Vagina (tissue), 2 donors: ENCODE measurements at places on chromosomes 7 and 10. TPM values are rescaled to one million over a fixed set of nuclear protein-coding genes. Genes with fewer than 3 reads are reported as not detected.

DNA sequence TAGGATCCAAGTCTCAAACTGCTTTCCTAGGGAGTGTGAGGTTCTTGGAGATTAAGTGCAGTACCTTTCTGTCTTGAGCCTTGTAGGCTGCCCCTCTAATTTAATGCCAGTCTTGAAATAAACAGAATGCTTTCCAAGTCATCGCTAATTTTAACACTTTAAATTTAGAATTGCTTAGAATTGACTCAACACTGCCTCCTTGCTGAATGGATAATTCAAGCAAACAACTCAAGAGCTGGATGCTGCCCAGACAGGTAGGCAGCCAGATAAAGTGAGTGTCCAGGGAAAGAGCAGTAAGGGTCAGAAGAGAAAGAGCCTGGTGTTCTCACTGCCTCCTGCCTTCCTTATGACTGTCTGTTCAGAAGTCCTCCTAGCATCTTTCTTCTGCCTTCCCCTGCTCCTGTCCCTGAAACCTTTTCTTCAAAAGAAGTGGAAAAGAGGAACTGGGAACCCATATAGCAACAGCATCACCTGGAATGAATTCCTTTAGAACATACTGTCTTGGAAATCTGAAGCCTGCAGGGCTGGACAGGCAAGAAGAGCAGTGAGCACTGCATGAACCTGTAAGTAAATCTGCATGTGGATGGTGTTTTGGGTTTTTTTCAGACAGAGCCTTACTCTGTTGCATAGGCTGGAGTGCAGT is 3.1 kb upstream of the GOT1 start:
- no peaks in the 10 kb centered on the region for H3K27me3 ChIP-seq
- no peak for DNase-seq
- H3K4me3 ChIP-seq = no peak overlapping the region

DNA sequence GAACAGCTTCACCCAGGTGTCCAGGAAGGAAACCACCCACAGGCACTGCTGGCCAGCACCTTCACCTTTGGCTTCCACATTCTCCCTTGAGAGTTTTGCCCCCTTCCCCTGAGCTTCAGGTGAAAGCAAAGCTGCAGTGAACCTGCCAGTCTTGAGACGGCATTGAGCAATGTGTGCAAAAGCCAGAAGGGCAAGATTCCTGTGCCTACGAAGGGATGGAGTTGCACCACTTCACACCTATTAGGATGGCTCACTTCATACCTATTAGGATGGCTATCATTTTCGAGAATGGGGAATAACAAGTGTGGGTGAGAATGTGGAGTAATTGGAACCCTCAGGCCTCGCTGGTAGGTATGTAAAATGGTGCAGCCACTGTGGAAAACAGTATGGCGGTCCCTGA is 7.2 kb downstream of the HABP2 start:
- no peaks in the 10 kb centered on the region for H3K27me3 ChIP-seq
- DNase-seq = no peak
- no peak overlapping the region for H3K27ac ChIP-seq
- H3K36me3 ChIP-seq = no peaks in the 10 kb centered on the region
- H3K4me3 ChIP-seq = no peak overlapping the region

DNA sequence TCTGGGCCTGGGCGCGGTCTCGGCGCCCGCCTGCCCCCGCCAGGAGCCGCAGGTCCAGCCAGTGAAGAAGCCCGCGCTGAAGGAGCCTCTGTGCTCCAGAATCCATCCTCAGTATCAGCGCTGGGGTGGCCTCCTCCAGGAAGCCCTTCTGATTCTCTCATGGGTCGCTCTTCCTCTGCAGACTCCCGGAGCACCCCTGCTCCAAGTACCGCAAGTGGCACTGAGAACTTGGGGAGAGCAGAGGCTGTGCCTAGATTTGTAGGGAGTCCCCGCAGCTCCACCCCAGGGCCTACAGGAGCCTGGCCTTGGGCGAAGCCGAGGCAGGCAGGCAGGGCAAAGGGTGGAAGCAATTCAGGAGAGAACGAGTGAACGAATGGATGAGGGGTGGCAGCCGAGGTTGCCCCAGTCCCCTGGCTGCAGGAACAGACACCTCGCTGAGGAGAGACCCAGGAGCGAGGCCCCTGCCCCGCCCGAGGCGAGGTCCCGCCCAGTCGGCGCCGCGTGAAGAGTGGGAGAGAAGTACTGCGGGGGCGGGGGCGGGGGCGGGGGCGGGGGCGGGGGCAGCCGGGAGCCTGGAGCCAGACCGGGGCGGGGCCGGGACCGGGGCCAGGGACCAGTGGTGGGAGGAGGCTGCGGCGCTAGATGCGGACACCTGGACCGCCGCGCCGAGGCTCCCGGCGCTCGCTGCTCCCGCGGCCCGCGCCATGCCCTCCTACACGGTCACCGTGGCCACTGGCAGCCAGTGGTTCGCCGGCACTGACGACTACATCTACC is at the start of gene ALOX5:
ALOX5 (plus strand) TSS at position 641 of the 774 bp plus-strand sequence; CDS start at position 705, 64 bp downstream.
- H3K27me3 ChIP-seq = no peaks in the 10 kb centered on the region
- no peak for DNase-seq
- peaks cover 19% of the 10 kb centered on the region for H3K4me1 ChIP-seq
- H3K27ac ChIP-seq = peak within 1 kb of the TSS; percentile 1
- H3K4me3 ChIP-seq = peak within 1 kb of the TSS; percentile 42

- peak overlapping the region; percentile 48 for H3K27ac ChIP-seq
- H3K4me3 ChIP-seq = no peak overlapping the region
- H3K27me3 ChIP-seq = no peaks in the 10 kb centered on the region
Observed at GRCh38 chr7:4256286-4256685, 425.8 kb upstream of the FOXK1 start.

GRCh38 chr7:152142976-152143595 is 117.6 kb downstream of the GALNT11 start:
- H3K27ac ChIP-seq = no peak overlapping the region
- H3K36me3 ChIP-seq = peaks cover 76% of the 10 kb centered on the region
- no peaks in the 10 kb centered on the region for H3K27me3 ChIP-seq
- no peak for DNase-seq

- no peak for DNase-seq
- H3K27ac ChIP-seq = no peak overlapping the region
- no peaks in the 10 kb centered on the region for H3K36me3 ChIP-seq
- no peak overlapping the region for H3K4me3 ChIP-seq
- H3K27me3 ChIP-seq = no peaks in the 10 kb centered on the region
Observed at GRCh38 chr7:138276891-138277290, 183.2 kb upstream of the TRIM24 start.

DNA sequence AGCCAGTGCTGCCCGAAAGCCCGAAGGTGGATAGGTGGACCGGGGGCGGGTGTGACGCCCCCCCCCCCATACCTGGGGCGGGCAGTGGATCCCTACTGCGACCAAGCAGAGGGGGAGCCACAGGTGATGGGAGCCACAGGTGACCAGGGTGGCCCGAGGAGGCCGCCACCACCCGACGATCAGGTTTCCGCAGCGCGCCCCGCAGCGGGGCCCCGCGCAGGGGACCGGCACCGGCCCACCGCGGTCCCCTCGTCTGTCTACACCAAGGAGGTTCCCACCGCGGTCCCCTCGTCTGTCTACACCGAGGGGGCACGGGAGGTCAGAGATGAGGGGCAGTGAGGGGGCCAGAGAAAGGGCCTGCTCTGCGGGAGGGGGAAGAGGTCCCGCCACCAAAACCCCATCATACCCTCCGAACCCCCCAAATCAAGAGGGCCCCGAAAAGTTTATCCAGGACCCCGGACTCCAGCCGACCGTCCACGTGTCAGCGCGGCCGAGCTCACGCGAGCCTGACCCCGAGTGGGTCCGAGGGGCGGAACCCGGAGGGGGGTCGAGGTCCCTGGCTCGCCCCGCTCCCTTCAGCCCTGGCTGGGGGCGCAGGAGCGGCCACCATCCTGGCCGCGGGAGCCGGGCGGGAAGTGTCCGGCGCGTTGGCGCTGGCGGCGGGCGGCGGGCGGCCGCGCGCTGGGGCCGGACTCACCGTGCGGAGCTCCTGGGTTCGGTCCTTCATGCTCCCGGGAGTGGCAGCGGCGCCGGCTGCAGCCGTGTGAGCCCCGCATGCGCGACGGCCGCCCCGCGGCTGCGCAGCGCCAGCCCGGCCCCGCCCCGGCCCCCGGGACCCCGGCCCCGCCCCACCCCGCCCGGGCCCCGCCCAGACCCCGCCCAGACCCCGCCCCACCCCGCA is at the start of gene STX1A:
STX1A (minus strand) TSS at position 765 of the 901 bp plus-strand sequence; CDS start at position 727, 38 bp downstream.
- DNase-seq = no peak
- peak within 1 kb of the TSS; percentile 46 for H3K27ac ChIP-seq

DNA sequence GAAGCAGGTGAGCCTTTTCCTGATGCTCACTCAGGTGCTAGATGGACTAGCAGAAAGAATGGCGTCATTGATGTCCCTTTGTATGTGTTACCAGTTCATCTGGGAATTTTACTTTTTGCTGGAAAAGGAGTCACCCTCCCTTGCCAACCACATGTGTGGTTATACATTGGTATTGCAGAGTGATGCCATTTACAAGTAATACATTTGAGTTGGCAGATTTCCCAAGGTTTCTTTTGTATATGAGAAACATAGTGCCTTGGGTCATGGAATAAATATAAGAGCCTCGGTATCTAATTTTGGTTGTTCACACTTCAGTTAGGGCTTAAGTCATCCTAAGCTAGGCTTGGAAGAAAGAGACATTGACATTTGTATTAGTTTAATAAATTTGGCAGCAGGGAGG is 10.4 kb upstream of the ATXN7L1 start:
- H3K27ac ChIP-seq = no peak overlapping the region
- no peak overlapping the region for H3K4me3 ChIP-seq
- no peaks in the 10 kb centered on the region for H3K27me3 ChIP-seq
- no peaks in the 10 kb centered on the region for H3K36me3 ChIP-seq

Gene SLC16A9
- 3.7 TPM for total RNA-seq

DNA sequence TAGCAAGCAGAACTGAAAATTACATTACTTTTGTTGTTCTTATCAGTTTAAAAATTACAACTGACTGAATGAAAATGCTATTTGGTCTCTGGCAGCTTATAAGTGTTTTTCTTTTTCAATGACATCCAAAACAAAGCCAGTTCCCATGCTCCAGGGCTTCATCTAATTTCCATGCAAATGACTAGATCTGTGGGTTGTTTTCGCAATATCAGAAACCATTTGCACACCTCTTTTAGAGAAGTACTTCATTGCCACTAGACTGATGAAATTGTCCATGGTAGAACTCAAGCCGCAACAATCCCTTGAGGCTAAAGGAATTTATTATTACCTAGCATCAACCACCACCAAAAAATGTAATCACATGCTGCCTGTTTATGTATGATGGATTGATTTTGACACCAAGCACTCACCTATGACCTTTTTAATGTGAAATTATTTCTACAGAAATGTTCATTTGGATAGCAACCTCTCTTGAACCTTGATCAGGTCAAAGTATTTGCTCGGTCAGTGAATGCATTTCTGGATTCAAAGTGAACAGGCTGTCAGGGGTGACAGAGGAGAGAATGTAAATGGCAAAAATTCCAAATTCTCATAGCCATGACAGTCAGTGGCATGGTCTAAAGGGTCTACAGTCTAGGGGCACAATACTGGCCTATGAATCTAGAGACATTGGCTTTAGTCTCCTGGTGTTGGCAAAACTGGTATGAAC is 769.3 kb downstream of the SORCS1 start:
- no peaks in the 10 kb centered on the region for H3K27me3 ChIP-seq
- H3K36me3 ChIP-seq = no peaks in the 10 kb centered on the region
- no peak for DNase-seq
- no peaks in the 10 kb centered on the region for H3K4me1 ChIP-seq
- no peak overlapping the region for H3K4me3 ChIP-seq
- H3K27ac ChIP-seq = no peak overlapping the region

GRCh38 chr7:36851382-36851781 is 127.1 kb upstream of the AOAH start:
- no peaks in the 10 kb centered on the region for H3K36me3 ChIP-seq
- H3K27me3 ChIP-seq = no peaks in the 10 kb centered on the region
- H3K27ac ChIP-seq = no peak overlapping the region
- no peaks in the 10 kb centered on the region for H3K4me1 ChIP-seq
- no peak overlapping the region for H3K4me3 ChIP-seq

- H3K4me3 ChIP-seq = peak overlapping the region; percentile 53
- no peak for DNase-seq
- H3K36me3 ChIP-seq = no peaks in the 10 kb centered on the region
- no peaks in the 10 kb centered on the region for H3K27me3 ChIP-seq
Observed at GRCh38 chr7:100483090-100483721, 521 bp upstream of the NYAP1 start.

DNA sequence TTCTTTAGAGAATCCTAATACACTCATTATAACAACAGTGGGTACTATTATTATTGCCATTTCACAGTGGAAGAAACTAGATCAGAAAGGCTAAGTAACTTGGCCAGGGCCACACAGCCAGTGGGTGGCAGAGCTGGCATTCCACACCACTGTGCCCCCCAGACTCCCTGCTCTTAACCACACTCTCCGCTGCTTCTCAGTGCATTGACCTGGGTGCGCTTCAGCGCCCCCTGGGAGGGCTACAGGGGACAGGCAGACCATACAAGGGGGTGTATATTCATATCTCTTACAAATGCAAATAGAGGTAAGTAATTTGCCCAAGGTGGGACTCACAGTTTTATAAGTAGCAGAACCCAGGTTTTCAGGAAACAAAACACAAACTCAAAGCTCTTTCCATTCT is 77.0 kb upstream of the NMT2 start:
- H3K27me3 ChIP-seq = no peaks in the 10 kb centered on the region
- DNase-seq = no peak
- H3K4me1 ChIP-seq = no peaks in the 10 kb centered on the region
- H3K4me3 ChIP-seq = no peak overlapping the region
- H3K36me3 ChIP-seq = no peaks in the 10 kb centered on the region

DNA sequence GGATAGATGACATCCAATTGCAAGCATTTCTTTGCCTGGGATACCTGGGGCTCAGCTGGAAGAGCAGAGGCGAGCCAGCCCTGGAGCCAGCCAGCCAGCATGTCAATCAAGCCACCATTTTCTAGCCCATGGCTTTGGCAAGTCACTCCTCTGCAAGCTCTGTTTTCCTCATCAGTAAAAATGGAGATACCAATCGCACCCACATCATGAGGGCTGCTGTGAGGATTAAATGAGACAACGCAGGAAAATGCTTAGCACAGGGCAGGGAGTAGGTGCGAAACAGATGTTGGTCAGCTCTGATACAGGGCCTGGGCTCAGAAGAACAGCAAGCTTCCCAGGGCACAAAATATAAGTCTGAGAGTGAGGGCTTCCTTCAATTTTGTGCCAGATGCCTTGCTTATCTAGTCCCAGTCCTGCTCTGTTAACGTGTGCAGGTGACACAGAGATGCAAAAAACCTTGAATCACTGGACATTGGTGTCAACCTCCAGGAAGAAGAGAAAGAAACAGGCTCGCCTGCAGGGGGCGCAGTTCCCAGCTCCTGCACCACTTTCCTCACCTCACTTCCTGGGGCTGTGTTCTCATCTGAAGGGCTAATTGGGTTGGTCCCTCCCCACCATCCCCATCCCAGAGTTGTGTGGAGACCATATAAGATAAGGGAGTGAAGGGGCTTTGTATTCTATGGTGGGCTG is 72.8 kb upstream of the CACUL1 start:
- H3K36me3 ChIP-seq = no peaks in the 10 kb centered on the region
- peaks cover 11% of the 10 kb centered on the region for H3K4me1 ChIP-seq
- no peak overlapping the region for H3K4me3 ChIP-seq

Gene FOXP2
- 29.7 TPM for total RNA-seq

GRCh38 chr10:61634746-61635145 is 28.0 kb upstream of the CABCOCO1 start:
- H3K27ac ChIP-seq = no peak overlapping the region
- no peaks in the 10 kb centered on the region for H3K4me1 ChIP-seq
- H3K4me3 ChIP-seq = no peak overlapping the region
- H3K27me3 ChIP-seq = no peaks in the 10 kb centered on the region
- DNase-seq = no peak
- no peaks in the 10 kb centered on the region for H3K36me3 ChIP-seq
